ENCODE measurements at places on chromosomes 6 and 20.

DNA sequence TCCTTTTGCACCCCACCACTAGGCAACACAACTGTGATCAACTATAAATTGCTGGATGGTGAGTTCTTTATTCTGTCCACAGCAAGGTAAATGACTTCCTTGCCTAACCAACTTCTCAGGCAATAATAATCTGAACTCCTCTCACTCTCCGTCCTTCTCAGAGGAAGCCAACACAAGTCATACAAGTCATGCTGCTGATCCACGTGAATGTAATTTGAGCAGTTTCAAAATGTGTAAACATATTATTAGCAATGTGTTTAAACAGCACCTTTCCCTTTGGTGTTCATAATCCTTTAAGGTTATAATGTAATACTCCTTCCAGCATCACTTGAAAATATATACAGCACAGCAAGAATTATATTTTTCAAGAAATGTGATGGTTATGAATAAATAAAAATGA, 127.9 kb downstream of the QRSL1 start:
- DNase-seq: no peak

DNA sequence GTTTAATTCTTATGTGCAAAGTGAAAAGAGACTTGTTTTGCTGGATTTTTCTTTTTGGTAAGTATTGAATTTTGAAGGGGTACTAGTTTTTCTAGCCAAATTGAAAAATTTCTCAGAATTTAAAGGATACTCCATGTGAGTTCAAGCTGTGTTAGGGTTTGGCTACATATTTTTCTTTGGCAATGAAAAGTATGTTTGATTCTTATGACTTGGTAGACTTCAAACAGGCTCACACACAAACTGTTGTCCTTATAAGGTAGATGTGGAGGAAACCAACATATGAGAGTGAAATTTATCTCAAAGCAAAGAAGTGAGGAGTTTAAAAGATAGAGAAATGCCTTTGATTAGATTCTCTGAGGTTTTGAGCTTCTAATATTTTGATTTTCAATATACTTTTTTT, 356.7 kb downstream of the BCKDHB start:
- DNase-seq: no peak

DNA sequence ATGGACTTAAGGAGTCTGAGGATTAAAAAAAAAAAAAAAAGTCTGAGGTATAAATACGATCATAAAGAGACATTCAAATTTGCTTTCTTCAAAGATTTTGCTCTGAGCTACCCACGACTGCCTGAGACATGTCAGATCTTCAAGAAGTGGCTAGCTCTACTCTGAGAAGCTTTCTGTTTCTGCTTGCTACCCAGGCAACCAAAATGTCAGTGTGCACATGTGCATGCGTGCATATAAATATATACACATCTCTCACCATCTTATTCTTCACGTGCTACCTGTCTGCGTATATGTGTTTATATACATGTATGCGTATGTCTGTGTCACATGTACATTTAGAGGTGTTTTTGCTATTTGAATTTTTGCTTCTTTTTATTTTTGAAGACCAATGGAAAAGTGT, 299.6 kb upstream of the STXBP5 start:
- DNase-seq: no peak

DNA sequence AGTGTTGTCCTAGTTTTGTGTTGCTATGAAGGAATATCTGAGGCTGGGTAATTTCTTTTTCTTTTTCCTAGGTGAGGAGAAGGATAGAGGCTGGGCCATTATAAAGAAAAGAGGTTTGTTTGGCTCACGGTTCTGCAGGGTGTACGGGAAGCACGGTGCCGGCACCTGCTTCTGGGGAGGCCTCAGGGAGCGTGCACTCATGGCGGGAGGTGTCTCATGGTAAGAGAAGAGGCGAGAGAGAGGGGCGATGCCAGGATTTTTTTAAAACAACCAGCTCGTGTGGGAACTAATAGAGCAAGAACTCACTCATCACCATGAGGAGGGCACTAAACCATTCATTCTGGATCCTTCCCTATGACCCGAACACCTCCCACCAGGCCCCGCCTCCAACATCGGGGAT, 14.2 kb upstream of the NPBWR2 start:
- DNase-seq: no peak

DNA sequence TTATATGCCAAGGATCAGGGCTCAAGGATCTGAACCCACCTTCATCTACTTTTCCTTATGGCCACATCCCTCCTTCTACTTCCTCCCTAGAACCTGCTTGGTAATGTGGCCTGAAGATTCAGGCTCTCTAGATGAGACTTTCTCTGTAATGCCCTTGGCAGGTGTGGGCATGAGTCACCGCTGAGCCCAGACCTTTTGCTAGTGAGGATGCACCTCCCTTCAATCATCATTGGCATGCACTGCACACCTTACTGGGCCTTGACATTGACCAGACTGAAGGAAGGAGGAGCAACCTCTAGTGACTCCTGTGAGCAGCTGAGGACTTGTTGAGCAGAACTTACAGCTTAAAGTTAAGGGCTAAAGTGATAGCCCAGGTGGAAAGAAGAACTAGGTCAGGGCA, 405.3 kb downstream of the MAFB start:
- no peak for DNase-seq

- no peak for DNase-seq
These were observed 113.6 kb downstream of the TNFRSF21 start for GRCh38 chr6:47196113-47196512.

GRCh38 chr6:151757506-151757955, 50.0 kb upstream of the ESR1 start:
- DNase-seq: peak; percentile 39

DNA sequence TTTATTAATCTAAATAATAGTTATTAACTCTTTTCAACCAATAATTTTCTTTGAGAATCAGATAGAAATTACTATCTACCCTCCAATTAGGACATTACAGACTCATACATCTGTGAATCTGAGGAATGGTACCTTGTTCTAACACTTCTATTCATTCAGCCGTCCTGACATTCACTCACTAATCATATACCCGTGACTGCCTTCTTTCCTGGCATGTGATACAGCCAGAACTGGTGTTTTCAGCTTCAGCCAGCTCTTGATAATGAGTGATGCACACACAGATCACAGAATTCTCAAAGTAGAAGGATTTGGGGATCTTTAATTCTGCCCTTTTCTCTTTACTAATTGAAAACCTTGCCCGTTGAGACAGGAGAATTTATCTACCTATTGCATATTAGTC, 499.9 kb downstream of the UTRN start:
- DNase-seq: no peak

DNA sequence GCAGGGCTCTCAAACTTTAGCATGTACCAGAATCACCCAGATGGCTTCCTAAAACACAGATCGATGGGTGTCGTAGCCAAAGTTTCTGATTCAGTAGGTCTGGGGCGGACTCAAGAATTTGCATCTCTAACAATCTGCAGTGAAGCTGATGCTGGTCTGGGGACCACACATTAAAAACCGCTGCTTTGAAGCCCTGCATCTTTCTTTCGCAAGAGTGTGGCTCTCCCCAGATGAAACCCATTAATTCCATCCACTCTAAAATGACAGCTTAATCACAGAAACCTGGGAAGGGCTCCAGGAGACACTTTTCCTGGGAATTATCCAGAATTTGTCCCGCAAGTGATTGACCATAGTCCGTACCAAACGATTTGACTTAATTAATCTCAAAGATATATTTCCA, 319.8 kb upstream of the PLCB4 start:
- DNase-seq: no peak

DNA sequence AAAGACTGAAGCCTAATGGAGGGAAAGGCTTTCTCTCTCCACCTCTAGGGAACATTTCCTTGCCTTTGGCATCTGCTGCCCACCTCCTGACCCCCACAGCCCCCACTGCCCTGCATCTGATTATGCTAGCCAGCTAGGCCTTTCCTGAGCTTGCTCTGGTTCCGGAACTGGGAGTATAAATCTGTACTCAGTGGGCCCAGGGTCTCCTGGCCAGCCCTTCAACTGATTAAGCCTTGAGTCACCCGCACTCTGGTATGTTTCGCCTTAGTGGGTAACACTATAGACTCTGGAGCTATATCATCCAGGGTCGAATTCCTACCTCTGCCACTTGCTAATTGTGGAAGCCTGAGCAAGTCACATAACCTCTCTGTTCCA, 45.6 kb upstream of the RIPOR2 start:
- DNase-seq: no peak

DNA sequence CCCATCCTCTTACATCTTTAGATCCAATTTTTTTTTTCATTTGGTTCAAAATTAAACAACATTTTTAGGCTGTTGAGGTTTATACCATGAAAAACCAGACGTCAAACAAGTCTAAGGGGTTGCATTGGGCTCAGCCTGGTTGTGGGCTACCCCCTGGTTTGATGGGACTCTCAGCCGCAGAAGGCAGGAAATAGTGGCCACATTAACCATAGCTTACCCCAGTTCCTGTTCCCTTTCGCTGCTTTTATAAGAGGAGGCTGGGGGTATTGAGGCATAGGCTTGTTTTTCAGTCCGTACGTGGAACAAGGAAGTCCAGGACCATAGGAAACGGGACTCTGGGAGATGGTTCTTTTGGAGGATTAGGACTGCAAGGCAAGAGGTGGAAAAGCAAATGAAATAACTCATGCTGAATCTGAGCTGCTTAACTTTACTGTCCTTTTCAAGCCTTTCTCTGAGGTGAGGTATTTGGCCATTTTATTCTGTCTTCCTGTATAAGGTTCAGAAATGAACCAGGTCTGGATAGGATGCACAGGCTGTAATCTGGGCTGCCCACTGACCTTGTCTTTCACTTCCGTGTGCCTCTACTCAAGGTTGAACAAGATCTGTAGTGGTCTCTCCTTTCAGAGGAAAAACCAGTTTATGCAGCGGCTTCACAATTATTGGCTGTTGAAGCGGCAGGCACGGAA, 7.7 kb downstream of the BRPF3 start:
- peak; percentile 41 for DNase-seq

- no peak for DNase-seq
These were observed 22.2 kb upstream of the NOL4L start for GRCh38 chr20:32607324-32607723.

DNA sequence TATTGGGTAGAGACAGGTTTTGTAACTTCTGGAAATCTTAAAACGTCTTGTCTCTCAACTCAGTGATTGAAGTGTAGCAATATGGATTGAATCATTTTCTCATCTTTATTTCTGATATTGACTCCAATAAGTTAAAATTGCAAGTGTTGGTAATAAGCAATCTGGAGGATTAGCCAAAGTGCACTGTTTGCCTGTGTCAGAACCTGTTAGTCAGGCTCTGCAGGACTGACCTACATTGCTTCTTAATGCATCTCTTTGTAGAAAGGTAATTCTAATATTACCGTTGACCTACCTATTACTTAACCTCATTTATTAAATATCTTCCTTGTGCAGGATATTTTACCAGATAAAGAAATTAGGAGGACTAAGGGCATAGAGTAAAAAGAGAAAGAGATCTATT, 484.0 kb upstream of the CITED2 start:
- no peak for DNase-seq

GRCh38 chr20:38060536-38060935, 27.0 kb downstream of the RPRD1B start:
- no peak for DNase-seq

GRCh38 chr20:40810332-40811000, 121.4 kb upstream of the MAFB start:
- no peak for DNase-seq

- DNase-seq: no peak
These were observed 230.7 kb downstream of the PHACTR1 start for GRCh38 chr6:12947151-12947871.

DNA sequence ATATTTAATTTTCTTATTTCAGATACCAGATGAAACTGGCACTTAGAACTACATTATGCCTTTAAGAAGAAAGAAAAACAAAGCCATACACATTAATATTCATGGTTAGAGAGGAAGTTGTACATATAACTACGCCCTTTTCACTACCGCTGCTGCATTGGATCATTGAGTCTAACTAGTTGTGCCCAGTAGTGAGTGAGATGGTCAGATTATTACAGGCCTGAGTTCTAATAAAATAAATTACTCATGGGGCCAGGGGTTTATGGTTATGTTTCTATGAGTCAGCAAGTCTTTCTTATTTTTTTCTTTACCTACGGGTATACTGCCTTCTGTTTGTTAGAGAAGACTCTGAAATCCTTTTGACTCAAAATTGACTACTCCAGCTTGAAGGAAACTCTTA, 11.5 kb downstream of the RIOK1 start:
- no peak for DNase-seq

DNA sequence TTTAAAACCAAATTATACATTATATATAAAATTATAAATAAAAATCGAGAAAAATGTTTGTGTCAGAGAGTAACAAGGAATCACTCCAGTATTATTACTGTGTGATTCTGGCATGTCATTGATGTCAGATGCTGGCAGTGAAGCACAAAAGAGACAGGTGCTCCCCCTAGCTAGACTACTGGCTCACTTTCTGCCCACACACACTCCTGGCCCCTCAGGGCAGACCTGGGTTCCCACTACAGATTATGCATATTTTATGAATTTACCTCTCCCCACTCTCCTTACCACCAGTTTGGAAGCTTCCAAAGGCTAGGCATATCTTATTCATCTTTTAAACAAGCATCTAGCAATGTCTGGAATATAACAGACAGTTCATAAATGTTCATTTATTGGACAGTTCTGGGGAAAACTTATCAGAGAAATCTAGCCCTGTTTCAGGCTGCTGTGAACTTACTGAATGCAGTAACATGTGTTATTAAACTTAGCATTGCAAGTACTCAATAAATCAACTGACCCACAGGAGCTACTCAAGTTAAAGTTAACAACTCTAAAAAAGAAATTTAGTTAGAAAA, 12.8 kb downstream of the SNX3 start:
- no peak for DNase-seq

- DNase-seq: no peak
These were observed 164.2 kb upstream of the SUPT3H start for GRCh38 chr6:45541934-45542333.

DNA sequence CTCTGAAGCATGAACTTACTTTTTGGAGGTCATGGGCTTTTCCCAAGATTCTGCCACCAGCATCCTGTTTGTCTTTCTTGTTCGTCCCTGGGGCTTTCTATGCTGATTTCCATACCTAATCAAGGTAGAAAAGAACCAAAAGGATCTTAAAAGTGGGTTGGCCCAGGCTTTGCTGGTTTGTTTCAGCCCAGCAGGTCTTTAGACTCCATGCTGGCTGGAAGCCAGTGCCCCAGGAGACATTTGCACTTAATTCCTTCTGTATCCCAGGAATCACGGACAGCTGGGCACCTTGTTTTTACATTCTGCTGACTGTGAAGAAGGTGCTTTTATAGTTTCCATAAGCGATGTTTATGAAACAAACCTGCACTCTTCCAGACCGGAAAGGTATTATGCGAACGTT, 195.9 kb downstream of the CDH4 start:
- DNase-seq: no peak

DNA sequence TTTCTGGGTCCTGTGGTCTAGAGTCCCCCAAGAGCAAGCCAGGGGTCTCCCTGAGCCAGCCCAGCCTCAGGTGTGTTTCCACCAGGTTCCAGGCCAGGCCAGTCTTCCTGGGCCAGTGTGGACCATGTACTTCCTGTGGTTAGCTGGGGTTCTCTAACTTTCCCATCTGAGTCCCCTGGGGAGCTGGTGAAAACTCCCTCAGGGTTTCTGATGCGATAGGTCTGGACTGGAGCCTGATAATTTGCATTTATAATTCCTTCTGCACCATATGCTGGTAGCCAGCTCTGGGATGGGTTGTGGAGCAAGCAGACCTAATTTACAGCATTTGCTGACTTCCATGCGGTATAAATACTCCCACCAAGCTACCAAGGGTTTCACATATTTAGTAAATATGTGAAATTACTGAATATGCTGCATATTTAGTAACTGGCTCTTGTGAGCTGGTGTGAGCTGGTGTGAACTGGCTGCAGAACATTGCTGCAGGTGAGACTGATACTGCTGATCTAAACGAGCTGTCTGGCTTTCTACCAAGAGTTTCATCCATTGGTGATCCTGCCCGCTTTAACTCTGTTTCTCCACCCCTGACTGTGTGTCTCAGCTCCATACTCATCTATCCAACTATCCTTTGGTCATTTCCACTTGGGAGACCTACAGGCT, 62.6 kb downstream of the RIN2 start:
- DNase-seq: no peak
